Suppressor macrophage treated with lipopolysaccharide for 4 hours (primary cell): ENCODE measurements at places on chromosomes 7 and 10.

GRCh38 chr10:1324903-1325302 is 268.7 kb downstream of the WDR37 start:
- no peak for DNase-seq

DNA sequence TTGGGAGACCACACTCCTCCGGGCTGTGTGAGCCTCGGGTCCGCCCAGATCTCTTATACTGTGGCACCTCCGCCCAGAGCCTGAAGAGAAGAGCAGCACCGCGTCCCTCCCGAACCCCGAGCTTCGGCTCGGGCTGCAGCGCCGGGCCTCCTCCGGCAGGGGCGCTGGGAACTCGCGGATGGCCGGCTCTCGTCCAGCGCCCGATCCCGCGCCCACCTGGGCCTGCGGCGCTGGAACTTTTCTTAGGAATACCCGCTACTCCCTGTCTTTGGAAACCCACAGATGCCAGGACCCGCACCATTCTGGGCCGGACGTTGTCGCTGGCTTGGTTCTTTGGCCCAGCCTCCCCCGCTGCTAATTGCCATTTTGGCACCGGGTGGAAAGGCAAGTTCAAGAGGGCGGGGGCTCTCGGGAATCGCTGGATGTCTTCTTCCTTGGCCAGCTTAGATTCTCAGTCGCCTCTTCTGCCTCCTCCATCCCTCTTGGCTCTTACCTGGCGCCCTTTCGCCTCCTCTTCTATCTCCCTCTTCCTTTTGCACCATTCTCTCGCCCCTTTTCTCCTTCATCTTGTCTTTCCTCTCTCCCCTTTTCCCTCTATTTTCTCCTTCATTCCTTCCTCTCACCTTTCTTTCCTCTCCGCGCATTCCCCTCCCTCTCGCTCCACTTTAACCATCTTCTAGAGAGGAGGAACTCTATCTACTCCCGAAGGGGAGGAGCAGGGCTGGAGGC is 2.1 kb upstream of the SORCS3 start:
- DNase-seq = peak; percentile 10

GRCh38 chr10:117534321-117535297 is 7.9 kb upstream of the EMX2 start:
- no peak for DNase-seq

DNA sequence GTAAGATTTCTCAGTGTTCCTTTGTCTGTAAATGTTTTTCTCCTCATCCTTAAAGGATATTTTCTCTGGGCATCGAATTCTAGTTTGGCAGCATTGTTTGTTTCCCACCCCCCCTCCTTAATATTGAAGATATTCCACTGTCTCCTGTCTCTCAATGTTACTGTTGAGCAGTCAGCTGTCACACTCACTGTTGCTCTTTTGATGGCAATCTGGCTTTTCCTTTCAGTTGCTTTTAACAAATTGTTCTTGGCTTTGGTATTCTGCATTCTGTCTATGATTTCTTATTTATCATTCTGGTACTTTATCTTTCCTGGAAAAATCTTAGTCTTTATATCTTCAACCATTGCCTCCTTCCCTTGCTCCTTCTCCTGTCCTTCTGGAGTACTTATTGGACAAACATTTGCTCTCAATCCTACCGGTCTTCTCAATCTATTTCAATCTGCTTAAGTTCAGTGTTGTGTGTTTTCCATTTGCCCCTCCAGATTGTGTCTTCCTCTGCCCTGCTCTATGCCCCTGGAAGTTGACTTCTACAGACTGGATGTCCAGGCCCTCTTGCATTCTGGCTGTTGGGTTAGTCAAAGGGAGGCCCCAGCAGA is 9.3 kb upstream of the GTPBP4 start:
- DNase-seq = no peak

GRCh38 chr7:120720317-120720716 is 137.6 kb downstream of the TSPAN12 start:
- DNase-seq = no peak

DNA sequence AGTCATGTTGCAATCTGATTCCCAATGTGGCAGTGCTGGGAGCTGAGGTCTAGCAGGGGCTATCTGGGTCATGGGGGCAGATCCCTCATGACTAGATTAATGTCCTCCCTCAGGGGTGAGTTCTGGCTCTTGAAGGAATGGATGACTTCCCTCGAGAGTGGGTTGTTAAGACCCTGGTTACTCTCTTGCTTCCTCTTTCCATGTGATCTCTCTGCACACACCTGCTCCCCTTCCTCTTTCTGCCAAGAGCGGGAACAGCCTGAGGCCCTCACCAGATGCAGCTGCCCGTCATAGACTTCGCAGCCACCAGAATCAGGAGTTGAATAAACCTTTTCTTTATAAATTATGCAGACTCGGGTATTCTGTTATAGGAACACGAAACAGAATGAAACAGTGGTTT is 37.8 kb downstream of the SFMBT2 start:
- DNase-seq = no peak

DNA sequence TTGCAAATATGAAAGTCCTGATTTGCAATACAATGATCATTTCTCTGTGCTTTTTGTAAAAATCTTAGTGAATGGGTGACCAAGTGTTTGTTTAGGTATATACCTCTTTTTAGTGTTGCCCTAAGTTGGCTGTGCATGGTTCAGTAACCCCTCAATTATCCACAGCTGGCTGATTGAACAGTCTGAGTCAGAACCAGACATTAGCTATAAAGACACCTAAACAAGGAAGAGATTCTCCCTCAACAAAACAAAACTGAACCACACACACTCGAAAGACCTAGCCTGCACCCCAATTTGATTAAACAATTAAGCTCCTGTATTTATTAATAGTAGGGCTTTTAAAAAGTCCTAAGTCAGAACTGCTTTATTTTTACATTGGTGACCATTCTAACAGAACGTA is 2.8 kb downstream of the RSBN1L start:
- DNase-seq = no peak

DNA sequence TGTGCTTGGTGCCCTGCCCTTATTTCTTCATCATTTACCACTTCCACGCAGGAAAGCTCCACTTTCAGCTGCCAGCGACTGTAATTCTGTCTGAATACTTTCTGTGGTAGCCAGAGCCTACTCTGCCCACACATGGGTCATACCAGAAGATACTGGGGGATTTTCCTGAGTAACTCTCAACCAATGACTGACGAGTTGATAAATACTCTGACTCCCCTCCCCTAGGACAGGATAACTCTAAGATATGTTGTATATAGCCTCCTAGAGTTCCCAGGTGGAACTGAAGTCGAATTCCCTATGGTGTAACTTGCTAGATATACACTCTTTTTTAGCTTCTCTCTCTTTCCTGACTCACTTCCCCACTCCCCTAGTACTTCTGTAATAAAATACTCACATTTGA is 29.8 kb downstream of the SEM1 start:
- no peak for DNase-seq

DNA sequence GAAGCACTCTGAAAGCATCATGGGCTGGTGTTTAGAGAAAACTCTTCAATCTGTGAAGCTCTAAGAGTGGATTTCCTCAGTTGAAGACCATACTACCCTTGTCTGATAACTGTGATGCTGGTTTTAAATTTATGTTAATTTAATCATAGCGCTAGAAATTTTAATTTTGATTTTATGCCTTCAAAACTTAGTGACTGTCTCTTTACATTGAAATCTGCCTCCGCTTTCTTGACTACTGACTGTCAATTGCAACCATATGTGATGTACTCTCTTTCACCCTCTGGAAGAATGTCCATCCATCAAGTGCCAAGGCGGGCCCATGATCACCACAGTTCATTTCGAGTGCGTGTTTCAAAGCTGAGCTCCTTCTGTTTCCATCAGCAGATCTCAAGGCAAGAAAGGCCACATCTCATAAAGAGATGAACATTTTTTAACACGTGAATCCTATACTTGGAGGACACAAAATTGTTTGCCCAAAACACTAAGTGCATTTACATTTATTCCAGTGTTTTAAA is 147.1 kb downstream of the ITGA8 start:
- DNase-seq = no peak

- peak; percentile 45 for DNase-seq
These were observed 53.7 kb downstream of the TAF3 start for GRCh38 chr10:7872041-7872442.

GRCh38 chr7:1588978-1589377 is 19.1 kb upstream of the PSMG3 start:
- no peak for DNase-seq

- peak; percentile 36 for DNase-seq
These were observed 448 bp upstream of the SRPK2 start for GRCh38 chr7:105389088-105389650.
